Stimulated activated CD8-positive, alpha-beta memory T cell treated with anti-CD3 and anti-CD28 coated beads, Interleukin-4, amount 100 ng/mL, for 1 hour (primary cell): ENCODE measurements at places on chromosomes 16 and 17.

DNA sequence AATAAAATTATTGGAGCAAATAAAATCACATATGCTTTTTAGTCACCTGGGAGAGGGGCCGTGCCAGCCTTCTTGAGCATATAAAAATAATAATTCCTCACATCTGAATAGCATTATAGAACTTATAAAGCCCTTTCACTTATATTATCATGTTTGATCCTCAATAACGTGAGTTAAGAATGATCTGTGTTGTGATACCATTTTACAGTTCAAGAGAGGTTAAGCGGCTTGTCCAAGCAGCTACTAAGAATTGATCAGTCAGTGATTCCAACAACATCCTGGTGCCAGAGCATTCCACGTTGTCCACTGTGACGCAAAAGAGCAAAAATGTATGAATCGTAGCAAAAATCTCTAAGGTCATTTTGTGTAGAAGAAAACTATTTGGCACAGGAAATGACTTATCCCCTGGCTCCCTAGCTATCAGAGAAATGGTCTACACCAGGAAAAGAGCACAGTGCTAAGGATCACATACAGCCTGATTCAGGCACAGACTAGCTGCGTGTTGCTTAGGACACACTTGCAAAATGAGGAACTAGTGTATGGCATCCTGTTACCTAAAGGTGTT is 33.0 kb downstream of the ANKFN1 start:
- DNase-seq: no peak

DNA sequence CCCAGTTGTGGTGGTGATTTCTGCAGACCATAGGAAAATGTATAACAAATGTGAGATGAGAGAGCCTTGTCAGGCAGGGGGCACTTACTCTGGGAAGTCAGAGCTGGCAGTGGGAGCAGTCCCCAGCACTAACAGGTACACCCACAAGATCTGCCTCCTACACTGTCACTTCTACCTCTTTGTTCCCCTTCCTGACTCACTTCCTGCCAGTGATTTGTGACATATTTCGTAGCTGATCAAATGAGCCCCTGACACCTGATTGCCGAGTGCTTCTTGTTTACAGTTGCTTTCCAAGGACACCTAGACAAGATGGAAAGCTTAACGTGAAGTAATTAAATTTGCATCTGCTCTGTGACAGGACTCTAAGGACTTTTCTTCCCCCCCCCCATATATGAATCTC is 40.5 kb downstream of the FTO start:
- no peak for DNase-seq

DNA sequence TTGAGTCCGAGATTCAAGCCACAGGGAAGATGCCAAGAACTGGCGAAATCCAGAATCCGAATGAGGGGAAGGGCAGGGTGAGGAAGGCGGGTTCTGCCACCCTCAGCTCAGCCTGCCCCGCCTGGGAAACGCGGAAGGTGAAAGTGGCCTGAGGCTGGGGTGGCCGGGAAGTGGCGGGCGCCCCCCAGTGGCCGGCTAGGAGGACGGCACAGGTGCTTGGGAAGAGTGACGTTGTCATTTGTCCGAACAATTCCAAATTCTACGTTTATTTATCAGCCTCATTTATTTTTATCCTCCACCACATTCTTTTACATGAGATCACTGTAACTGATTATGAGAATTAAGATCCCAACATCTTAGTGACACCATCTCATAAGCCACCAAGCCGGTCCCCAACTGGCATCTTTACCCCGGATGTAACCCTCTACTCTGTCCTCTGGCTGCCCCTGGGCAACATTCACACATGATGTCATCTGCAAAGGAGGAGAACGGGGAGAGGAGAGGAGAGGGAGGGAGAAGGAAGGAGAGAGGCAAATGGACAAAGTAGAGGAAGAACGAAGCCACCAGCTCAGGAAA is 21.3 kb downstream of the SRCIN1 start:
- peak; percentile 27 for DNase-seq

- no peak for DNase-seq
Measured at GRCh38 chr17:79527306-79527705, 83.5 kb downstream of the RBFOX3 start.

DNA sequence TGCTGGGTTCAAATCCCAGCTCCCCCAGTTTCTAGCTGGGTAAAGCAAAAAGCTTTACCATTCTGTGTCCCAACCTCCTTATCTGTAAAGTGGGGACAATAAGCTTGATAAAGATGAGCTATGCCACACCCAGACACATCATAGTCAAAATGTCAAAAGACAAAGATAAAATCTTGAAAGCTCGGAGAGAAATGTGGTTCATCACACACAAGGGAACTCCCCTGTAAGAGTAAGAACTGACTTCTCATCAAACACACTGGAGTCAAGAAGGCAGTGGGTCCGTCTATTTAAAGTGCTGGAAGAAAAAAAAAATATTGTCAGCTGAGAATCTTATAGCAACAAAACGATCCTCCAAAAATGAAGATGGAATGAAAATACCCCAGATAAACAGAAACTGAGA is 25.3 kb downstream of the CACNG5 start:
- DNase-seq: no peak

DNA sequence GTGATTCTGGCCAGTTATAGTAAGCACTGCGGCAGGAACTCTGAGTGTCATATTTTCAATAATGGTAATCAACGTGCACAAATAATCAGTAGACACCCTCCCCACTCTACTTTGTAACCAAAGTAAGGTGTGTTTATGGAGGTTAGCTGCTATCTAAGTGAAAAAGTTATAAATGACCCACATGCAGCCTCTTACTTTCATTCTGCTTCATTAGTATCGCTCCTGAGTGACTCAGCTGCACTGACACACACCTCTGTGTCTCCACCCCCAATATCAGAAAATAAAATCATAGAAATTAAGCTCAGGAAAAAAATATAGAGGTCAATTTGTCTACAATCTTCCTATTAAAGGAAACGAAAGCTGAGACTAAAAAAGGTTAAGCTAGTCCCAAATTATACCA is 64.1 kb upstream of the TRAP1 start:
- no peak for DNase-seq

GRCh38 chr16:14002416-14002990 is 68.6 kb upstream of the MRTFB start:
- no peak for DNase-seq

GRCh38 chr17:18319604-18320256 is 4.6 kb downstream of the SMCR8 start:
- no peak for DNase-seq
